Aorta (tissue), 5 donors: ENCODE measurements at places on chromosomes 7 and 10. TPM values are rescaled to one million over a fixed set of nuclear protein-coding genes. Genes with fewer than 3 reads are reported as not detected.

GRCh38 chr7:41463770-41464470 lies 239.0 kb downstream of the INHBA start:
- no peak for DNase-seq

- no peak for DNase-seq
Observed at GRCh38 chr7:46990761-46991160, 591.1 kb downstream of the TNS3 start.

- DNase-seq, result peak; percentile 68
Observed at GRCh38 chr10:80199828-80200227, 5.5 kb downstream of the ANXA11 start.

DNA sequence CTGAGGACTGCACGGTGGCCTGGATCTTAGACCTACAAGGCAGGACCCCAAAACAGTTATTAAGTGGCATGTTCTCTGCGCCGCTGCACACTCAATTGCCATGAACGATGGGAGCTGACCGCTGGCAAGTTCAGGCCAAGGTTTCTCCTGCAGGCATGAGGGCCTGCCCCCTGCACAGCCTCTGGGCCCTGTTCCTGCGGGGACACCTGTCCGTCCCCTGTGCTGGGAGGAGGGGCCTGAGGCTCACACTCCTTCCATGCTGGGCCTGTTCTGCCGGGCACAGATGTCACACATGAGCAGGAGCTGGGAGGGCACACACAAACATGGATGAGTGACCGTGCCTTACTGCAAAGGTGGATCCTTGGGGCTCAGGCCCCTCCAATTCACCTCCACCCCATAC lies 90.0 kb downstream of the PTPRN2 start:
- no peak for DNase-seq

GRCh38 chr7:77918676-77919075 lies 120.1 kb downstream of the PHTF2 start:
- DNase-seq, result no peak

- peak; percentile 61 for DNase-seq
Observed at GRCh38 chr7:664997-665735, 61.3 kb upstream of the DNAAF5 start.

GRCh38 chr7:324011-324410 lies 34.0 kb downstream of the FOXL3 start:
- DNase-seq, result peak; percentile 55

The CFAP58 gene
- total RNA-seq, result 1.3 TPM

GRCh38 chr7:93530701-93531100 lies 43.8 kb downstream of the CALCR start:
- DNase-seq, result no peak

The SORCS1 gene
- total RNA-seq, result 3.8 TPM

DNA sequence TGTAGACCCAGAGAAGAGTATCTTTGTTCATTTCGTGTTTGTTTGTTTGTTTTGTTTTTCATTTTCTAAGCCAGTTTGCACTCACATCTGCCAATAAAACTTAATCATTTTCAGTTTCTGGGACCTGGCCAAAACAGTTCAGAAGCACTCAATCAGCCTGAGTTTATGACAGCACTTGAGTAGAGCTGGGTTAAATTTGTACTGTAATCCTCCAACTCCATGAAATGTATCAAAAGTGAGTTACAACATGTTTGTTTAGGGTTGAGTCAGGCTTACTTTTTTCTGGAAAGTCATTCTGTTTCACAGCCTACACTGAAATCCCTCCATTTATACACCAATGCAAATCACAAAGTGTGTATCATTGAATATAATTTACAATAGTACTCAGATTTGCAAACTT lies 91.9 kb downstream of the ZWINT start:
- no peak for DNase-seq

The SPDYE8 gene
- not detected for total RNA-seq

The COL13A1 gene
- total RNA-seq, result 13.6 TPM

GRCh38 chr7:50475340-50475739 lies 25.2 kb upstream of the FIGNL1 start:
- no peak for DNase-seq

- no peak for DNase-seq
Observed at GRCh38 chr7:94439893-94440381, 45.2 kb downstream of the COL1A2 start.

The SFTPA1 gene
- total RNA-seq, result not detected

DNA sequence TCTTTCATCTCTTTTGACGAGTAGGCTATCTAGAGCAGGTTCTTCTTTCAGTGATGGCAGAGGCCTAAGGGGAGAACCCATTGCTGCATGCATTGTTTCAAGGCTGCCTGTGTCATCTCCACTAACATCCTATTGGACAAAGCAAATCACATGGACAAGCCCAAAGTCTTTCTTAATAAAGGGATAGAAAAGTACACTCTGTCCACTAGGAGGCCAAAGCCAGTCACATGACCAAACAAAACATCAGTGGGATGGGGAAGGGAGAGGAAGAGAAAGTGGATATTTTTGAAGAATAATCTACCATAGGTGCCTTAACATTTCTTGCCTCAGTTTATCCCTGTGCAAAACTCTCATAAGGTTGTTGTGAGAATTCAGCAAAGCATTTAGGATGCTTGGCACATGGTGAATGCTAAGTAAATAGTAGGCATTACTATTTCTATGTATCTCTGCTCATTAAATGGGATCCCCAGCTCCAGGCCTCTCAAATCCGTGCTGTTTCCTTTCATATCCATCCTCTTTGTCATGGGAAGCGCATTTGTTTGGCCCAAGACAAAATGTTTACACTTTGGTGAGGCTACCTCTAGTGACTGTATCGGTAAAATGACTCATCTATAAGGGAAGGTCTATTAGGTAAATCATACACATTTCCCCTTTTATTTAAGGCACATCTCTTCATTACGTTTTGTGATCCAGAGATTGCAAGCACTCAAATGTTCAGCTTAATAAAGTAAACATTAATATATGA lies 16.7 kb upstream of the CADPS2 start:
- no peak for DNase-seq

GRCh38 chr7:150797661-150798060 lies 2.5 kb downstream of the TMEM176B start:
- no peak for DNase-seq
